Kidney epithelial cell (primary cell): ENCODE measurements at places on chromosomes 3 and 15.

DNA sequence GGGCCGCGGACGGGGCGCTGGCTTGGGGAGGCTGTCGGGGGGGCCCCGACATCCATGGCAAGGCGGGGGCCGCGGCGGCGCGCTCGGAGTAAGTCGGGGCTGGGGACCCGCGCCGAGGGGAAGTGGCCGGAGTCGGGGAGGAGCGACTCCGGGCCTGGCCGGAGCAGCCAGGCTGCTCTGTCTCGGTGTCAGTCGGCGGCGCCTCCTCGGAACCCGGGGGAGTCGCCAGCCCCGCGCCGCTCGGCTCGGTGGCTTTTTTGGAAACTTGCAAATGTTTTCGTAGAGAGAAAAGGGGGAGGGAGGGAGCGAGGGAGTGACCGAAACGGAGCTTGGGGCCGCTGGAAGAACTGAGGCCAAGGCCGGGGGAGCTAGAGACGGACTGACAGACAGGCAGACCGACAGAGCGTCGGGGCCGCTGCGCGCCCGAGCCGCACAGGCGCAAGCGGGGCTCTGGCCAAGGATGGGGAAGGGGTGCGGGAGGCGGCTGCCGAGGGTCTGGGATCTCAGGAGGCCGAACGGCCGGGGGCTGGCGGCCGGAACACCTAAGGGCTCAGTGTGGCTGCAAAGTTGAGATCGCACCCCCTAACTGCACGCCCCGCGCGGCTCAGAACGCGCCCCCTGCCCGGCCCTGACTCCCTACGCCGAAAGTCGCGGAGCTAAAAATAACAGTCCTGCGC is 5.0 kb downstream of the PTH1R start:
- no peak for DNase-seq

GRCh38 chr15:91331581-91331980 is 231.5 kb downstream of the SV2B start:
- no peak for DNase-seq

- no peak for DNase-seq
Observed at GRCh38 chr3:108300103-108300849, 3.9 kb downstream of the HHLA2 start.

GRCh38 chr15:31332020-31332680 is 5.5 kb downstream of the KLF13 start:
- DNase-seq = no peak

DNA sequence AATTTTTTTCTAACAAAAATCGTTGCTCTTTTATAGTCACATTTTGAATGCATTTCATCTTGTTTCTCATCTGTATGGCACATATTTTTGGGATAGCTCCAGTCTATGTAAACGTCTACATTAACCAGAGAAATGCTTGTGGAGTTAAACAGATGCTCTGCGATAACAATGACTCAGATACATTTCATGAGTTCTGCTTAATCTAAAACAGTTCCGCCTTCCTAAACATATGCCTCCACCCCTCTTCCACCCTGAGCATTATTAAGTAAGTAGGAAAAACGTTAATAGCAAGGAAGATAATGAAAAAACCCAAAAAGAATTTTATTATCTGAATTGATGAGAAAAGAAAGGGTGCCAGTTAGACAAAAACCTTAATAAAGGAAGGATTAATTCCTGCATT is 396.1 kb downstream of the TUSC7 start:
- no peak for DNase-seq

DNA sequence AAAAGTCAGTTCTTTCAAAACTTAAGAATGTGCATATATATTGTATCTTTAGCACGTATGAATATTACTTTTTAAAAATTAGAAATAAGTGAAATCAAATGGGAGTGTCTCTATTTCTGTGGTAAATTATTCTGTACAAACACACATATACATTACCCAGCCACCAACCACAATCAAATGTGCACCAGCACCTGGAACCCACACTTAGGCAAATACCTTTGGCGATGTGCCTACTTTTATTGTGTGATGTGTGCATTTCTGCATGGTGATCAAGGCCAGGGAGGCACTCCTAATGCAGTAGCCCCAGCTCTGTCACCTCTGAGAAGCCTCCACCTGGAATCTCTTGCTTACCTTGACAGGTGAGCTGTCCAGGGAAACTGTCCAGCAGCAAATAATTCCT is 76.9 kb downstream of the PIK3R4 start:
- DNase-seq = no peak

DNA sequence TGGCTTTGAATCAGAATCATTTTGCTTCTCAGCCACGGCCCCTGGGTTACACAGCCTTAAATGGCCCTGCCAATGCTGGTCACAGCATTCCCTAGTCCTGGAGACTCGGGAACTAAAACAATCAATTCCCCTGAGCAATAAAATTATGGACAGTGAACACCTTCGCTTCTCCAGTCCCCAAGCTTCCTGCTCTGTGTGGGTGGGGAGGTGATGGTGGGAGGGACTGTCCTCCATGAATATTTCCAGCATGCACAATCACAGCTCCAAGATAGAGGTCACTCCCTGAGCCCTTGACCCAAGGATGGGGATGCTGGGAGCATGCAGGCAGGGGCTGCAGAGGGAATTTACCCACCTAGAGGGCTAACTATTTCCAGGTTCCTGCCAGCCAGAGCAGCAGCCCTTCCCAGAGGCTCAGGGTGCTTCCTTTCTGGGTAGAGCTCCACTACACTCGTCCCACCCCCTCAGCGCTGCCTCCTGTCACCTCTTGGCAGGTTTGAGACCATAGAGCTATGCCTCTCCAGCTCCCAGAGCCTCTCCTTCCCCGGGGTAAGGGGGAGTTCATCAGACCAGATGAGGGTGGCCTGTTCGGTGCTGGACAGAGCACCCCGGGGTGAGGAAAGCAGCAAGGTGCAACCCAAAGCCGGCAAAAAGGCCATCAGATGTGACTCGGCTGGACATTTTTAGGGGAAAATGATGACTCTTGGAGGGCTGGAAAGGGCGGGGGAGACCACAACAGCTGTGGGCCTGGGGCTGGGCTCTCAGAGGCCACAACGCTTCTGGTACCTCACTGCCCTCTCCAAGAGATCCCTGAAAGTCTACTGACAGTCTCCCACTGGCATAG is 14.5 kb upstream of the CCDC33 start:
- no peak for DNase-seq
